ENCODE measurements at places on chromosomes 6 and 20.

GRCh38 chr6:132872923-132873322 is 58.6 kb downstream of the RPS12 start:
- DNase-seq = no peak

DNA sequence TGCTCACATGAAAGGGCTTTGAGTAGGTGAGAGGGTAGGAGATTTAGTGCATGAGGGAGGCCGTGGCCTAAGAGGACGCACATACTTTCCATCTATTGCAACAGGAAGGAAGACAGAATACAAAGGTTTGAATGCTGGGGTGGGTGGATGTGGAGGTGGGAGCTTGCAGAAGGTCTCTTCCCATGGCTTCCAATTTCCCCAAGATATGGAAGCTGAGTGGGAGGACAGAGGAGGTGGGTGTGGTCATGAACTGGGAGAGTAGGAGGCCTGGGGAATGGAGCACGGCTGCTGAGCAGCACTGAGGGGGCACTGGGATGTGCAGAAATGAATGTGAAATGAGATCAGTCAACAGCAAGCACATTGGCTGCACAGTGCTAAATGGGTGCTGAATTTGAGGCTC is 70.3 kb downstream of the SCML4 start:
- DNase-seq = no peak

DNA sequence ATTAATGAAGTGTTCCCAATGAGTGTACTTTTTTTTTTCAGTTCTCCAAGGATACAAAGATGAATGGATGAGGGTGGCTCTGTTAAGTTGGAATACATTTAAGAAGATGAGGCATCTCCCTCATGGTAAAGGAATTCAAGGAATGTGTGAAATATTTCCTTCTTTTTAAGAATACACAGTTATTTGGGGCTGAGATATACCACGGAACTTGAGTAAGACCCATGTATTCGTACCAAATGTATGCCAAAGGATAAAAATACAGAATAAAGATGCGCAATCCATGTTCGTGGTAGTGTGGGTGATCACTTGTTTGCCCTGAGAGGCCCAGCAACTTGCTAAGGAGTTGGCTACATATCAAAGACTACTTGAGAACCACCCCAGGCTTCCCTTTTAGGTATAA is 164.2 kb upstream of the TCF21 start:
- DNase-seq = no peak

DNA sequence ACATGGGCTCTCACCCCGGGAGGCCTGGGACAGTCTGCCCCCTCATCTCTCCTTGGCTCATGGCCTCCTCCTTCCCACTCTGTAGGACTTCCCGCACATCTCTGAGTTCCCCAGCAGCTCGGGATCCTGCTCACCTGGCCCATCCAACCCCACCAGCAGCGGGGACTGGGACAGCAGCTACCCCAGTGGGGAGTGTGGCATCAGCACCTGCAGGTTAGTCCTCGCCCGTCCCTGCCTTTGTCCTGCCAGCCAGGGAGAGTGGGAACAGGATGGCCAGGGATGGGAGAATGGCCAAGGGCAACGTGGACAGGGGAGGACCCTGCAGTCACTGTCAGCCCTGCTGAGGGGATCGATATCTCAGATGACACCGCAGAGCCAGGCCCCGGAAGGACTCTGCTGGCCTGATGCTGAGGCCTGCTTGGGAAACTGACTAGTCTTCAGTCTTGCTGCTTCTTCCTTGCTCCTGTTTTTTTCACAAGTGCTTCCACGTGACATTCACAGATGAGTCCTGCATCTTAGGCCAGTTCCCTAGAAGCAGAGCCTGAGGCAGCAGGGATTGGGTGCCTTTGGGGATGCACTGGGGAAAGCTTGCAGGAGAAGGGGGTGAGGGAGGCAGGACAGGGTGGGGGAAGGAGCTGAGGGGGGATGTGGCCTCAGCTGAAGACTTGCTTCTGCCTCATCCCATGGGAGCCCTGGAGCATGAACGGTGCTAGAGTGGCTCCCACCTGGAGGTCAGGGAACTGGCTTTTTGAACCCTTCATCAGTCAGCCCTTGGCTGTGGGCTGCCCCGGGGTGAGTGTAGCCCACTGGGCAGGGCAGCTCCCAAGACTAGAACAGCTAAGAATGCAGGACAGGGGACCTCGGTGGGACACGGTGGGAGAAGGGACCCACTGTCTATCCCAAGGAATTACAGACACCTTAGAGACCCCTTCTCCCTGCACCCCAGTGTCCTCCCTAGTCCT is 120.1 kb downstream of the JPH2 start:
- DNase-seq = no peak

- no peak for DNase-seq
These were observed 59.9 kb downstream of the TRAM2 start for GRCh38 chr6:52516943-52517342.

DNA sequence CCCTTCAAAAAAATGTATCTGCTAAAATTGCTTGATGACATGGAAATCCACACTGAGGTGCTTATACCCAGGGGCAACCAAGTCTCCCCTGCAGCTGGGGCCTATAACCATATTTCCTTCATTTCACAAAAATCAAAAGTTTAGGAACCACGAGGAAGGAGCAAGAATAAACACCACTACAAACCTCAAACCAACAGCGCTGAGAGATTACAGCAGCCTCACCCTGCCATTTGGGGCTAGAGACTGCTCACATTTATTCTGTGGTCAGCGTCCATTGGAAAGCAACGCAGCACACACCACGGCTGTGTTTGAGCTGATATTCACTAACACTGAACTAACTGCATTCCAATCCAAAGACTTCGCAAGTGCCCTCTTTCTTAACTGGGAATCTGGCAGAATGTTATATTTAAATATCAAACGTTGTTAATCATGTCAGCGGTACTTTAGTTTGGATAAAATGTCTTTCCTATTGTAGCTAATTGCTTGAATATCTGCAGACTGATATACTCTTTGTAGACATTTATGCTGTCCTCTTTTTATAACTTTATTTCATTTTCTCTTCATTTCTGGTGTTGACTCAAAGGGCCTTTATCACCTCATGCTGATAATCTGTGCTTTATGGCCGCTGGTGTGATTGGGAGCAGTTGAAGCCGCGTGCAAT is 94.6 kb downstream of the FOXA2 start:
- no peak for DNase-seq

GRCh38 chr20:34743039-34743438 is 38.9 kb downstream of the TP53INP2 start:
- DNase-seq = no peak

- peak; percentile 41 for DNase-seq
These were observed 21.4 kb upstream of the PREP start for GRCh38 chr6:105424175-105424783.

- DNase-seq = no peak
These were observed 7.5 kb downstream of the DIDO1 start for GRCh38 chr20:62918831-62919230.

DNA sequence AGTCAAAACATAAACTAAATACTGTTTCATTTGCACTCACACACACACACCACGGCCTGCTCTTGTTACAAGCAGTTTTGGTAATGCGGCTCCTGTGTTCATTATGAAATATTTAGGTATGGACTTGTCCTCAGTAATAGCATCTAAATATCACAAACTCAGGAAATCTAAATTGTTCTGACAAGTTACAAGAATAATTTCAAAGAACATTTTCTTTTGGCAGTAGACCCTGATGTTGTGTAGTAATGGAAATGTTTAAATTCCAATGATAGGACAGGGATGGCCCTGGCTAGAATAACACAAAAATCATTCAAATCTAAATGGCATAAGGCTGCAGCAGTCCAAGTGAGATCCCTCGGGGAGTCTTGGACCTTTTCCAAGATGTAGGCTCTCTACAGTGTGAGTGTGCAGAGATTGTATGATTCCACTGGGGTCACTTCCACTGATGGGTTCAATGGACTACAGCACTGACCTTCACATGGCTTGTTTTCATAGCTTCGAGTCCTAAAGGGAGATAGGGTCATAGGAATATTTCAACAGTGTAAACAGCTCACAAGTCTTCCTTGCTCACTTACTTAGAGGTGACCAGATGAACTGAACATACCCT is 210.6 kb upstream of the PLCB4 start:
- DNase-seq = no peak

DNA sequence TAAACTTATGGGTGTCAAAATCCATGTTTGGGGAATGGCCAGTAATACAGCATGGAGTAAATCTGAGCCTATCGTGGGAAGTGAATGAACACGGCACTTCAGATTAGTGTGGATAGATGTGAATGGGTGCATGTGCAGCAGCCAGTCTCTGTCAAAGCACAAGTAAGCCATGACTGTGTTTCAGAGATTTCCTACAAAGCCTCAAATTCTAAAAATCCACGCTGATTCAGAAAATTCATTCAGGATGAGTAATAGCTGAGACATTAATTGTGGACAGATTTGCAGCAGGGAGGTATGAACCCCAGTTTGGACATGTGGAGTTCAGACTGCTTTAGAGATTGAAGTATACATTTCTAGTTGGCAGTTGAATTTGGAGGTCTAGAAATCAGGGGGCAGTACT is 115.1 kb downstream of the QKI start:
- DNase-seq = no peak

DNA sequence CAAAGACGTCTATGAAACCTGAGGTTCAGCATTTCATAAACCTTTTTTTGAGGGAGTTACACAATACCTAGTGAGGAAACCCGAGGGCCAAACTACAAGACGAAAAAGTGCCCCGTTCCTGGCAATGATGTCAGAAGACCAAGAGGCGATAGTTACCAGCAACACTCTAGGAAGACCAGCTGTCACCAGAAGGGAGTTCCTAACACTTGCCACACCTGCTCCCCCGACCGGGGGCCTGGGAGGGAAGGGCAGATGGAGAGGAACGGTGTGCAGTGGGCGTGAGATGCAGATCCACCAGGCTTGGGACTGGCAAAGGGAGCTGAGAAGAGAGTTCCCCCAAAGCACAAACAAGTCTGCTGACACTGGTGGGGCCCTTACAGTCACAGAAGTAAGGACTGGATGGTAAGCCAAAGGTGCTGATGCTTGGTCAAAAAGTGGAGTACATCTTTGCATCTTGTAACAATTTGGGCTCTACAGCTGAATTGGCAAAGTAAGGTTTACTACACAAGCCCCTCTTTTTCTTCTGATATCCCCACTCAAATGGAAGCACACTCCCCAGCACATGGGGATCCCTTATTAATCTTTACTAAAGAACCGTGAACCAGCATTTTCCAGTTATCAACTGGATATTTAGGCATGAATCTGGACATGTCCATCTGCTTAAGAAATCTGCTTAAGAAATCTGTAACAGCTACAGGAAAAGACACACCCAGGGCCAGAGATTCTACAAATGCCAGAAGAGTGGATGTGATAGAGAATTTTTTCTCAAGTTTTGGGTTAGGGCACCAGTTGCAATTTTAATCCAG is 38.5 kb downstream of the PANK2 start:
- peak; percentile 35 for DNase-seq

GRCh38 chr6:161128680-161129196 is 137.2 kb downstream of the MAP3K4 start:
- no peak for DNase-seq

- no peak for DNase-seq
These were observed 61.5 kb downstream of the SYNE1 start for GRCh38 chr6:152575621-152576150.

DNA sequence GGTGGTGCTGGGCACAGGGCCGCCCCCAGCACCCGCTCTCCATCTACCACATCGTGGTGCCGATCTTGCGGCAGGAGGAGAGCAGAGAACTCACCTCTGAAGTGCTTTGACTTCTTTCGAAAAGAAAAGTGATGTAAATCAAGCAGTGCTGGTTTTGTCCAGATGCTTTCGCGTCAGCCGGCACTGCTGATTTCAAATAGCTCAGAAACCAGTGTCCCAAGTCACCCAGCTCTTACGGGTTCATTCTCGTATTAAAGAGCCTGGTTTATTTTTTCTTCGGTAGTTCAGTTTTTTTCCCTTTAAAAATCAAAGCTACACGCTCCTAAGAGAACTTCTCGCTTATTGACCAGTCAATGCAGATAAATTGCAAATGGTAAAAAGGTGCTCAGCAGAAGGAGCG is 32.1 kb downstream of the MYT1 start:
- no peak for DNase-seq

- no peak for DNase-seq
These were observed 374 bp upstream of the SERINC1 start for GRCh38 chr6:122472022-122472340.

DNA sequence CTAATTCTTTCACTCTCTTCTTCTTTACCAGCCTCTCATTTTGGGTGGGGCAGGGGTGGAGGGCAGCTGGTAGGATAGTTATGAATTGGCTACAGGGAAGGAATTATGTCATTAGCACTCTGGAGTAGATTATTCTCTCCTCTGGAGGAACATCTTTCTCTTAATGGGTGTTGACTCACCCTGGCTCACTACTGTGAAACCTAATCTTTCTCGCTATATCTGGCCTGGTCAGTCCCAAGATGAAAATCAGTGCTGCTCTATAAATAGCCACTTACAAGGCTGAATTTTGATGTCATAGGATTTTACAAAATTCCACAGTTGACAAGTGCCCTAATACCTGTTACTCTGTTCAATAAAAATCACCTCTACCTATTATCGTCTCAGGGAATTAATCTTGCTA is 151.3 kb downstream of the COL9A1 start:
- DNase-seq = no peak

DNA sequence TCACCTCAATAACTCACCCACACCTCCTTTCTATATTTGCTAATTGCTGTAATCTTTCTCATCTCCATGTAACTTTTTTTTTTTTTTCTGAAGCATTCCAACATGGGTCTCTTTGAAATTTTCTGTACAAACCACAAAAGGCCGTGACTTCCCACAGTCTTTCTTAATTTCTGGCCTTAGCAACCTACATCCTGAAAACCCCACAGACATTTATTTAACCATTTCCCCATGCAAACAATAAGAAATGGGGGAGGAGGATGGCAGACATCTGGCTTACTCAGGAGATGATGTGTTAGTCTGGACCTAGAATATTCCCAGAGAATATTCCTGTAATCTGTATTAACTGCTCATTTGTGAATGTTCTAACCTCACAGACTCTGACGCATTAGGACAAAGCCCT is 57.6 kb downstream of the MEP1A start:
- DNase-seq = no peak

DNA sequence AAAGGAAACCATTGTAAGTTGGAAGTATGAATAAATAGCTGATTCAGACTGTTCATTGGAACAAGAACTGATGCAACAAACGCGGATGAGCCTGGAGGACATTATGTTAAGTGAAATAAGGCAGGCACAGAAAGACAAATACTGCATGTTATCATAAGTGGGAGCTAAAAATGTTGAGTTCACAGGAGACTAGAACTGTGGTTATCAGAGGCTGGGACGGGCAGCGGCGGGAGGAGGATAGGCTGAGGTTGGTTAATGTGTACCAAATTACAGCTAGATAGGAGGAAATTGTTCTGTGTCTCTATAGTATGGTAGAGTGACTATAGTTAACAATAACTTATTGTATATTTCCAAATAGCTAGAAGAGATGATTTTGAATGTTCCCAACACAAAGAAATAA is 40.8 kb downstream of the FAM229B start:
- DNase-seq = no peak

- DNase-seq = no peak
These were observed 1.8 kb upstream of the TBPL1 start for GRCh38 chr6:133951227-133951626.

GRCh38 chr6:99852031-99852430 is 142.0 kb downstream of the MCHR2 start:
- no peak for DNase-seq

DNA sequence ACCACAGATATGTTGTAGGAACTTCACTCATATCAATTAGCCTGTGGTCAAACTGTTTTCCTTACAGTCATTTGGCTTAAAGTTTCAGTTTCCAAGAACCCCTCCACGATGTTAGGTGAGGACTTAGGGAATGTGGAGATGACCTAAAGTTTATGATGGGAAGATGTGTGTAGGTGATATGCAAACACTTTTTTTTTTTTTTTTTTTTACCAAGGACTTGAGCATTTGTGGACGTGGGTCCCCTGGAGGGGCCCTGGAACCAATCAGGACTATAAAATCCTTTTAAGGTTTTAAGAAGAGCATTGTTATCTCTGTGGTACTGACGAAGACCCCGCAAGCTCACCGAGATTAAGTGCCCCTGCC is 478 bp upstream of the MTHFD1L start:
- DNase-seq = no peak

Measured in NCI-H2081 (cell line).